NCI-H82 (cell line): ENCODE measurements at places on chromosomes 3 and 15.

DNA sequence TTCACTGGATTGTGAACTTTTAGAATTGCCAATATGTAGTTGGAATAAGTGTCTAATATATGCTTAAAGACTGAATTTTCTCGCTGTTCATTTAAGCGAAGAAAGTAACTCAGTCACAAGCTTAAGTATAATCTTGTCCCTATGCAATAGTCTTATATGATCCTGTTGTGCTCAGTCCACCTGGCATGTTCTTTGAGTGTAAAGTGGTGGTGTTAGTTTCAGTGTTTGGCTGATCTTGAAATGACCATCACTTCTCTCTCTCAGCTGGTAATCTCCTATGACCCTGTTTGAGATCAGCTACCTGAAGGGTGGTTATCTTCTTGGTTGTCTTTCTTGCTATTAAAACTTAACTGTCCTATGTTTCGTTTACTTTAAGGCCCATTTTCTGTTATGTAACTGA is 197.5 kb downstream of the PTPRG start:
- DNase-seq, result no peak

- no peak for DNase-seq
Measured at GRCh38 chr3:122403489-122403888, 12.4 kb downstream of the WDR5B start.

DNA sequence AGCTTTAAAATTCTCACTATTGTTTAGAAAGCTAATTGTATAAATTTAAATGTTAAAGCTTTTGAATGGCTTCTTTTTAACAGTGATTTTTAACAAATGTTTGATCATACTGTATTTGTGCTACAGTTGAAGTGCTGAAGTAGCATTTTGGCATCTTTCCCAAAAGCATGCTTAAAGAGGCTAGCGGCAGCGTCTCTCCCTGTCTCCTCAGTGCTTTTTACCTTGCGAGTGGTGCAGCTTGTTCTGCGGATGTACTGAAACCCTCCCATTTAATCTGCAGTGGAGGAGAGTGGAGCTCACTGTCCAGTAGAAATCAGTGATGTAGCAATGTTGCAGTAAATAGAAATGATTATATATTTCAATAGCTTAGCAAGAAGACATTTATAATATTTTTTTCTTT is 43.7 kb downstream of the LRRC49 start:
- DNase-seq, result peak; percentile 57

DNA sequence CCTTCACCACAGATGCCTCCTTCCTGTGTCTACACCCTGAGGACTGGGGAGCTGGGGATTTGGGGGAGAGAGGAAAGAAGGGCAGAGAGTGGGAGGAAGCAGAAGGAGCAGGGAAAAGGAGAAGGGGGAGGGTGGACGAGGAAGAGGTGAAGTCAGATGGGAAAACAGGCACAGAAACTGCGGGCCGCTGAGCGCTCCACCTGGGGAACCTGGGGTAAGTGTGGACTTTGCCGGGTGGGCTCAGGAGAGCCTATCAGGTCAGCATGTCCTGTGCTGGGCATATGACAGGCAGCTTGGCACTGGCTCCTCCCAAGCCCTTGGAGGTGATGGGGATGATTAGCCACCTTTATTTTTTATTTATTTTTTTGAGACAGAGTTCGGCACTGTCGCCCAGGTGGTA is 62.6 kb downstream of the CORO2B start:
- no peak for DNase-seq

DNA sequence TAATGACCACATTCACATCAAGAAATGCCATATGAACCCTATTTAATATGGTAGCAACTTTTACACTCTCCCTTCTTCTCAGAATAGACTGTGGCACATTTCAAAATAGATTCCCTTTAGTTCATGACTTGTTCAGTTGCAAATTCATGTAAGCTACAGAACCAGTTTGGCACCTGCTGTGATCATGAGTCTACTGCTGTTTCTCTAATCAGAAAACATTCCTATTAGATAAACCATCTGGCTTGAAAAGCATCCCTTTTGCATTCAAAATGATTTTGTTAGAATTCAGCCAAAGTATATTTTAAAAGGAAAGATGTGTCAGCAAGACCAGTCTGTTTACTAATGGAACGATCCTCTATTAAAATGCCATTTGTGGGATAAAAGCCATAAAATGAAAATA is 304.4 kb downstream of the BCHE start:
- DNase-seq, result no peak

GRCh38 chr3:194828926-194829325 is 143.2 kb downstream of the FAM43A start:
- DNase-seq, result no peak

DNA sequence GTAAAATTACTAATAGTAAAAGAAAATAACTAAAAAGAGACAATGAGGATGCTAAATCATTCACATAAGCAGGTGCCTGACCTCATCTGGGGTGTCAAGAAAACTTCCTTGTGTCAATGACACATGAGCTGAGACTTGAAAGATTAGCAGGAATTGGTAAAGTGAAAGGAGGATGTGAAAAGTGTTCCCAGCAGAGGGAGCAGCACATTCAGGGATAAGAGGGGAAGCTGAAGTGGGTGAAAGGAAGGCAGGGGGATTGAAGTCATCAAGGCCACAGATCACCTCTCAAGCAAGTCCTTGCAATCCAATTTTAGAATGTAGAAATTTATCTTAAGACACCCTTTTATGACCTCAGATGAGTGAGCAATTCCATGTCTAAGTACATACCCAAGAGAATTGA is 60.2 kb upstream of the ACP3 start:
- peak; percentile 67 for DNase-seq

DNA sequence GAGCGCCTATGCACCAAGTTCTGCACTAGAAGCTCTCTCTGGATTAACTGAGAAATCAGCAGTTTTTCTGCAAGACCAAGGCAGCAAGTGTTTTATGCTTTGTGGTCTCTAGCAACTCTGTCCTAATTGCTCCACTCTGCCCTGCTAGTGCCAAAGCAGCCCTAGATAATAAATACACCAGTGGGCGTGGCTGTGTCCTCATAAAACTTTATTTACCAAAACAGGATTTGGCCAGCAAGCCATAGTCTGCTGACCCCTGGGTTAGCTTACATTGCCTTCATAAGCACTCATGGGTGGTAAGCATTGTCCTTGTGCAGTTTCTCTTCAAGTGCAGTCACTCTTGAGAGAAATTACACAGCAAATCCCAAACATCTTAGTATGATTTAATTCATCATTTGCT is 30.7 kb upstream of the SLC24A5 start:
- peak; percentile 71 for DNase-seq

- DNase-seq, result no peak
Measured at GRCh38 chr15:46442184-46442583, 807.4 kb downstream of the SQOR start.

GRCh38 chr3:140128217-140128616 is 193.2 kb downstream of the CLSTN2 start:
- DNase-seq, result no peak

DNA sequence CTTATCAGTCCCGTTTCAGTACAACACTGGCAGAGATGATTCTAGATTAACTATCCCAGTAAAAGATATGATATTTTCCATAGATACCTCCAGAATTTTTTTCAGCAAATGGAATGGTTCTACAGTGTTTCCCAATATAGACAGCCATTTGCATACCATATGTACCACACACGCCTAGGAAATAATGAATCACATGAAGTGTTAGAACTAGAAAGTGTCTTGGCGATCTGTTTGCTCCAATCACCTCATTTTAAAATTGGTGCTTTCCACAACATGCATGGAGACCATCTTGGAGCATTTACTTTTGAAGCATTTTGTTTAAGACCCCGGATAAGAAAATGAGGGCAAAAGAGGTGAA is 2.0 kb downstream of the C2CD4A start:
- DNase-seq, result no peak

DNA sequence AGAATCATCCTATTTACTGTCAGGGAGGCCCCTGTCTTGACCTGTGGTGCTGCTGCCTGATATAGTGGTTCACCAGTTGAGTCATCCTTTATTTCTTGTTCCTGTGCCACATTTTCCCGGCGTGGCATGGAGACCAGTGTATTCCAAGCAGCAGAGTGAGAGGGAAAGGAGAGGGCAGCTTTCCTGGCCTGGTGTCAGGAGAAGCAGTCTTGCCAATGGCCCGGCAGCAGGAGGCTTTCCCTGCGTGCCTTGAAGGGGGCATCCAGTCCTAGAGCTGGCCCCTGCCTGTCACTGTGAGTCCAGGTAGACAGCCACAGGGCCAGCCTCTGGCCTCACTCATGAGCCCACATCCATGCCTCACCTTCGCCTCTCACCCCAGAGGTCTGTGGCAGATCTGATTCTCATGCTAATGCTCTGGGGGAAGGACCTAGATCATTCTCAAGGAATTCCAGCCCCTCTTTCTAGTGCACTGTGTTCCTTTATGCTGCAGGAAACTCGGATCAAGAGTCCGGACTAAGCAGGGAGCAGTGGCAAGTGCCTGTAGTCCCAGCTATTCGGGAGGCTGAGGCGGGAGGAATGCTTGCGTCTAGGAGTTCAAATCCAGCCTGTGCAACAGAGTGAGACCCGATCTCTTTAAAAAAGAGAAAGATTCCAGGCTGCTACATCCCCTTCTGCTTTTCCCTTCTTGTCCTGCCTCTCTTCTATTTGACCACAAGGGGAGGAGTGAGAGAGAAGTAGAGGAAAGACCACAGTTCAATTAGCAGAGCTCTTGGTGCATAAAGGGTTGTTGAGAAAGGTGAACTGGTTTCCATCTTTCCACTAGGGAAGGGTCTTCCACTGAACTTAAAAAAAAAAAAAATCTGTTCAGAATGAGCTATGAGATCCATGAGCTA is 66.8 kb upstream of the HACD2 start:
- DNase-seq, result no peak

GRCh38 chr15:47386459-47386858 is 330.8 kb upstream of the SEMA6D start:
- DNase-seq, result no peak

GRCh38 chr15:56640127-56640526 is 93.2 kb downstream of the ZNF280D start:
- peak; percentile 8 for DNase-seq

- peak; percentile 95 for DNase-seq
Measured at GRCh38 chr3:43960448-43960840, 269.7 kb downstream of the ABHD5 start.

GRCh38 chr15:74762791-74763150 is 14.1 kb downstream of the CYP1A2 start:
- DNase-seq, result no peak

GRCh38 chr3:27986234-27986879 is 255.1 kb upstream of the CMC1 start:
- peak; percentile 12 for DNase-seq

DNA sequence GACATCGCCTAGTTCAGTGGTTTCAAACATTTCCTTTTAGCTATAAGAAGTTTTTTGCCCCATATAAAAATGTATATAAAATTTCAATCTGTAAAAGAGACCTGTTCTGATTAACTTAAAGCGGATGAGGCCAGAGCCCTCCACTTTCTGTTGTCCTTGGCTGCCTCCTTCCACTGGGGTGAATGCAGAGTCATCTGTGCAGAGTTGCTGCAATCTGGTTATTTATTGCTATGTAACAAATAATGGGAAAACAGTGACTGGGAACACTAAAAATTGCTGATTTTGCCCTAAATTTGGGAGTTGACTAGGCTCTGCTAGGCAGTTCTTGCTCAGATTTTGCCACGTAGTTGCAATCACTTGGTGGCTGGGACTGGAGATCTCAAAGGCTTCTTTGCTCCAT is 637.8 kb downstream of the GRM7 start:
- no peak for DNase-seq
